Neuronal stem cell (in vitro differentiated cells): ENCODE measurements at places on chromosomes 4 and X.

GRCh38 chr4:33628296-33628695, 2616.0 kb downstream of the ARAP2 start:
- DNase-seq = no peak

DNA sequence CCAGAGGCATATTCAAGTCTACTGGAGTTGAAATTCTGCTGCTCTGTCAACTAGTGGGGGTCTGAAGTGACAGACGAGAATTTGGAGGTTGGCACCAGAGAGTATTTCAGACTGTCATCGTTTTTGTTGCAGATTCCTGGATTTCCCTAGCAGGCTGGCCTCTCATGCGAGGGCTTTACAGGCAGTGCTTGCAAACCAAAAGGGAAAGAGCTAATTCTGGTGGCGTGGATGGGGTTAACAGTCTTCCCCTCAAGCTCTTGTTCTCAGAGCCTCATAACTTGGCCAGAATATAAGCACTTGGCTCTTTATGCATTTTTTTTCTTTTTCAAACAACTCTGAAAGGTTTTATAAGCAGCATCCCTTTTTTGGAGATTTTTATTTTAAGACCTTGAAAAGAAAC, at the start of gene SPARCL1:
SPARCL1 (minus strand) TSS at position 190 of the 400 bp plus-strand sequence. CDS start 29,802 bp downstream, outside the sequence.
- no peak for DNase-seq

- DNase-seq = no peak
These were observed at the start of gene TCEAL4 for GRCh38 chrX:103585411-103586313. TCEAL4 (plus strand) TSS chrX:103585515; CDS start chrX:103586676, 1,161 bp downstream.

DNA sequence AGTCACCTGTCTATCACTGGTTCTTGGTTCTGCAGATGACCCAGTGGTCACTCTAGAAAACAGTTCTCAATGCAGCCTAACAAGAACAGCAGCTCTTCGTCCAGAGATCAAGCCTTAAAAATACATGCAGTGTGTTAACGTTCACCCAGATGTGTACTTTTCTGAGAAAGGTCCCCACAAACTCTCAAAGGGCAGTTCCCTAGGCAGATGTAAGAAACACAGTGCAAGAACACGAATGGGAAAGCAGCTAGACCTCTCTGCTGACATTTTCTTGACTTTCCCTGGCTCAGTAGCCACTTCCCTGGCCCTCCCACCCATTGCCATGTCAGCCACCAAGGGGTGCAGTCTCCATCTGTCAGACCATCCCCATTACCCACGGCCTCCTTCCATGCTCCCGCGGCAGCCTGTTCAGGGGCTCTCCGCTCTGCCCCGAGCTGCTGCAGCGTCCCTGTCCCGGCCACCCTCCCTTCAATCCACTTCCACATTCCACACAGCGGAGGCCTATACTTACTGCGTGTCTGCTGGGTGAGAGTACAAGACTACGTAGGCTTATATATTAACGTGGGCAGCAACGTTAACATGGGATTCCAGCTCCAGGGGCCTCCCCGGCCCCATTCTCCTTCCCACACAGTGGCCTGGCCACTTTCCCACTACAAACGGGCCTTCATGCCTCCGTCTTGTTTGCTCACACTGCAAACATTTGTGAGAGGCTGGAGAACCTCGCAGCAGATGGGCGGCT, 34.3 kb downstream of the IRF2 start:
- no peak for DNase-seq

- DNase-seq = no peak
These were observed 99.5 kb upstream of the PCDH7 start for GRCh38 chr4:30620711-30621110.
